Endodermal cell (in vitro differentiated cells): ENCODE measurements at places on chromosomes 4 and X.

GRCh38 chr4:99832758-99833157 is 16.1 kb downstream of the DAPP1 start:
- H3K36me3 ChIP-seq: no peaks in the 10 kb centered on the region
- no peak for DNase-seq
- H3K27ac ChIP-seq: no peak overlapping the region
- no peaks in the 10 kb centered on the region for H3K4me1 ChIP-seq
- no peaks in the 10 kb centered on the region for H3K27me3 ChIP-seq

GRCh38 chr4:140635606-140636005 is 66.8 kb upstream of the UCP1 start:
- peaks cover 8% of the 10 kb centered on the region for H3K4me1 ChIP-seq
- no peak overlapping the region for H3K27ac ChIP-seq
- H3K36me3 ChIP-seq: peaks cover 47% of the 10 kb centered on the region
- DNase-seq: peak; percentile 78
- H3K27me3 ChIP-seq: no peaks in the 10 kb centered on the region

DNA sequence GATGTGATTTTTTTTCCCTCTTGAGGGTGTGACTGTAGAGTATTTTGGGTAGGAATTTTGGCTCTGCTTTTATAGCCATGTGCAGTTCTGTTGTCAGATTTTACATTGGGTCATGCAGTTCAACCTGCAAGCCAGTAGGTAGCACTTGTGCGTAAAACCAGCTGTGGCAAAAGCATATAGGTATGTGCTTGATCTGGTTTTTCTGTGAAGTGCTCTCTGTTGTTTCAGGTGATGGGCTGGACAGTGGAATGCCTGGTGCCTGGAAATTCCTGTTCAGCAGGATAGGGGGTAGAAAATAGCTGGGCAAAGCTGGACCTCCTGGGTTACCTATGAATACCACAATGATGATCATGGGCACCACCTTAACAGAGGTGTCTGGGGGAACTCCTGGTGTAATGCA is 584.2 kb upstream of the PCDH10 start:
- no peak overlapping the region for H3K27ac ChIP-seq
- no peaks in the 10 kb centered on the region for H3K4me1 ChIP-seq
- no peaks in the 10 kb centered on the region for H3K36me3 ChIP-seq
- no peak for DNase-seq
- H3K4me3 ChIP-seq: no peak overlapping the region

DNA sequence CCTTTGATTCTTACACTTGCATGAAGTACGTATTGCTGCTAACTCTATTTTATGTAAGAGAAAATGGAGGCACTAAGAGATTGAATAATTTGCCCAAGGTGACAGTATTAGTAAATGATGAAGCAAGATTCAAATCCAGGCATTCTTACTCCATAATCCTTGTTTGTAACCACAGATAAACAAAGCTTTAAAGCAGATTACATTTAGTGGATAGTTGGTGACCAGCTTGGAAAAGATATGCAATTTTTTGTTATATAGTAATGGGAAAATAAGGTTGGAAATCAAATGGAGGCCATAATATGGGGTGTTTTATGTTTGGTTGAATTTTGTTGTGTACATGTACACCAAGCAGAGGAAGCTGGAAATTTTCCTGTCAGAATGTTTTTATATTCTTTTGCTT is 30.8 kb downstream of the MND1 start:
- H3K4me3 ChIP-seq: no peak overlapping the region
- H3K4me1 ChIP-seq: no peaks in the 10 kb centered on the region
- no peak overlapping the region for H3K27ac ChIP-seq
- no peaks in the 10 kb centered on the region for H3K27me3 ChIP-seq
- DNase-seq: no peak
